Right atrium auricular region (tissue), 2 donors: ENCODE measurements at places on chromosomes 16 and 17.

DNA sequence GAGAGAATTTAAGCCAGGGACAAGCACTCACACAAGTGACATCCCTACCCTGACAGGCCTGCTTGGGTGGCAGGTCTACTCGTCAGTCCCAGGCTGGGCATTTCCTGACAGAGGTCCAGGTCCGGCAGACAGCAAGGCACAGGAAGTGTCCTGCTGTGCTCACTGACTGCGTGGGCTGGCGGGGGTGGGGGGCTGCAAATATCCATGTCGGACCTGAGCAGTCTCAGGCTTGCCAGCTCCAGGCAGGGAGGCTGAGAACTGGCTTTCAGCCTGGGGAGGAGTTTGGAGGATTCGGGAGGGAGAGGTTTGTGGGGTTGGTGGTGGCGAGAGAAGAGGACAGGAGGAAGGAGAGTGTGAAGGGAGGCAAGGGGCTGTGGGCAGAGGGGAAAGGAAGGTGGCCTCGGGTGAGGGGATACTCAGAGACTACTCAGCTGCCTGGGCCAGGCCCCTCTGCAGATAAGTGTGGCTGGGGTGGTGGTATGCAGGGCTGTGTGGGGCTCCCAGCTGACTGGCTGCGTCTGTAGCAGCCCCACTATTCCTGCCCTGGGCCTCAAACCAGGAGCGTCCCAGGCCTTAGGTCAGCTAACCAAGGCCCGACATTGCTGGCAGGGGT, 7.8 kb downstream of the HIC1 start:
- DNase-seq: no peak

GRCh38 chr17:6546069-6546718, 10.2 kb downstream of the PITPNM3 start:
- no peak for DNase-seq

DNA sequence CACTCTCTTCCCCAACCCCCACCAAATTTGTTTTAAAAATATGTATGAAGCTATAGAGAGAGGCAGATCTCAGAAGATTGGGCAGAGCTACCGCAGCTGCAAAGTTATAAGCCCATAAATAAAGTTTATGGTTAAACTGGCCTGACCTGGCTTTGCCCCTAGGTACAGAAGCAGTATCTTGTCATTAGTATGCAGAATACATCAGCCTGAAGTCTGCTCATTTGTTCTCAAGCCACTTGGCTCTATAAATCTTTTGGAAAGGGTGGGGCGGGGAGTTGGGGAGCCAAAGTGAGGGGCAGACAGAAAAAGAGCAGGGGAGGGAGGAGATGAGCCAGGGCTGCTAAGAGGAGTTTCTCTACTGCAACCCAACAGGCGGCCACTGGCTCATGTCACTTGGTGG, 113.2 kb downstream of the SOX9 start:
- no peak for DNase-seq

GRCh38 chr17:50130559-50131305, 772 bp upstream of the SAMD14 start:
- DNase-seq: no peak

DNA sequence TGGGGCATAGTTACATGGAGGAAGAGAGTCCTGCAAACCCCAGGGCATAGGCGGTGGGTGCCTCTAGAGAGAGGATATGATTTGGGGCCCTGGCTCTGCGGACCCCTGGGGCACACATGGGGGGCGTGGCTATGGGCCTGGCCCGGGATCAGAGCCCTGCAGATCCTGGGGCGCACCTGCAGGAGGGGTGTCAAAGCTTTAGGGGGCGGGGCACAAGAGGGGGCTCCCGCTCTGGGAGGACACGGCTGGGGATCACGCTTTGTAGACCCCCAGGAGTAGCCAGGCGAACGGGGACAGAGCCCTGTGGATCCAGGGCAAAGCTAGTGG, 497 bp downstream of the BCL7C start:
- DNase-seq: no peak
